ENCODE measurements at places on chromosomes 12 and 14.

DNA sequence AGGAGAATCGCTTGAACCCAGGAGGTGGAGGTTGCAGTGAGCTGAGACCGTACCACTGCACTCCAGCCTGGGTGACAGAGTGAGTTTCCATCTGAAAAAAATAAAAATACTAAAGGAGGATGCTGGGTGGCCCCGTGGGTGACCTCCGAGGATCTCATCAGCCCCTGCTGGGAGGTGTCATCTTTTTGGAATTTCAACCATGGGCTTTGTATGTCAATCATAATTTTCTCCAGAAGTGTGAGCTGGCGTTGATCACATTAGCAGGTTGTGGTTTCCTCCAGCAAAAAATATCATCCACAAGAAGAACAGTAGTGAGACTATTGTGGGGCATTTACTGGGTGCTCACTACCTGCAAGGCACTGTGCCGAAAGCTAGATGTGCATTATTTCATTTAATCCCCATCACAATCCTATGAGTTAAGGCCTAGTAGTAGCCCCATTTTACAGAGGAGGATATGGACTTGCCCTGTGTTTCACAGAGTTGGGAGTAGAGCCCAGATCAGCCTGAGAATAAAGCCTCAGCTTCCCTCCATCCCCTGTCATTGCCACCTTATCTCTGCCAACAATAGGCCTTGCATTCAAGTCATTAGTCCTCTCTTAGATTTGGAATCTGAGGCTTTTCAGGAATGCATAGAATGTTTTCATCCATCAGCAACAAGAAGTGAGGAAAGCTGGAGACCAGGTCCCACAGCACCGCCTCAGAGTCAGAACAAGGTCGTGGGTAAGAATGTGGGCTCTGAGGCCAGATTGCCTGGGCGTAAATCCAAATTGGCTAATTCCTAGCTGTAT lies 39.8 kb downstream of the SVOP start:
- DNase-seq, result peak; percentile 85

DNA sequence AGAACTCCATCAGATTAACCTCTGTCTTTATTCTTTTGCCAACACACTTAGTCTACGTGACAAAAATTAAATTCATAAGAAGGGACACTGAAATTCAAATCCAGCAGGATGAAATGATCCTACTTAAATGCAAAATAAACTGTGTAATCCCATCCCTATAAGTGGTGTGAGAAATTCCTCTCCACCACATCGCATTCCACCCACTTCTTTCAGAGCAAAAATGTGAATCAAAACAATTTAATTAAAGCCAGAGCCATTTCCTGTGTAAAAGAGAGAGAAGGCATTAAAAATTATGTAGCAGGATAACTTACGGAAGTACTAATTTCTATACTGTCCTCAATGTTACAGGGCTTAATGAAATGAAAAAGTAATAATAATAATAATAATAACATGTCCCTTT lies 844.3 kb downstream of the GALC start:
- peak; percentile 69 for DNase-seq

GRCh38 chr12:48852734-48853688 lies 1.0 kb upstream of the DDX23 start:
- DNase-seq, result peak; percentile 34

- DNase-seq, result no peak
Measured at GRCh38 chr12:67826148-67826547, 163.1 kb upstream of the IFNG-AS1 start.

DNA sequence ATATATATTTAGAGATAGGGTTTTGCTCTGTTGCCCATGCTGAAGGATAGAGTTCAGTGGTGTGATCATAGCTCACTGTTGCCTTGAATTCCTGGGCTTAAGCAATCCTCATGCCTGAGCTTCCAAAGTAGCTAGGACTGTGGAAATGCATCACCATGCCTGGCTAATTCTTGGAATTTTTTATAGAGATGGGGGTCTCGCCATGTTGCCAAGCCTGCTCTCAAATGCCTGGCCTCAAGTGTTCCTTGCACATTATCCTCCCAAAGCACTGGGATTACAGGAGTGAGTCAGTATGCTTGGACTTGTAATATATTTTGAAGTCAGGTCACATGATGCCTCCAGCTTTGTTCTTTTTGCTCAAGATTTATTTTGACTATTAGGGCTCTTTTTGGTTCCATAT lies 178.0 kb downstream of the RPAP3 start:
- peak; percentile 71 for DNase-seq

- DNase-seq, result no peak
Measured at GRCh38 chr12:1466481-1467154, 127.8 kb downstream of the FBXL14 start.
